ENCODE measurements at places on chromosomes 6 and 20.

GRCh38 chr6:161191671-161192070 is 82.2 kb downstream of the AGPAT4 start:
- DNase-seq, result no peak

DNA sequence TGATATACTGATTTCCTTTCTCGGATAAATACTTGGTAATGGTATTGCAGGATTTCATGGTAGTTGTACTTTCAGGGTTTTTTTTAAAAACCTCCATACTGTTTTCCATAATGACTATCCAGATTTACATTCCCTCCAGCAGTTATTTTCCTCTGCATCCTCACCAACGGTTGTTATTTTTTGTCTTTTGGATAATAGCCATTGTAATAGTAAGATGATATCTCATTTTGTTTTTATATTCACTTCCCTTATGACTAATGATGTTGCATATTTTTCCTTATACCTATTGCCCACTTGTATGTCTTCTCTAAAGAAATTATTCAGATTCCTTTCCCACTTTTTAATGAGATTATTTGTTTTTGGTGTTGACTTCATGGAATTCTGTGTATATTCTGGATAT is 231.0 kb downstream of the MEI4 start:
- DNase-seq, result no peak

DNA sequence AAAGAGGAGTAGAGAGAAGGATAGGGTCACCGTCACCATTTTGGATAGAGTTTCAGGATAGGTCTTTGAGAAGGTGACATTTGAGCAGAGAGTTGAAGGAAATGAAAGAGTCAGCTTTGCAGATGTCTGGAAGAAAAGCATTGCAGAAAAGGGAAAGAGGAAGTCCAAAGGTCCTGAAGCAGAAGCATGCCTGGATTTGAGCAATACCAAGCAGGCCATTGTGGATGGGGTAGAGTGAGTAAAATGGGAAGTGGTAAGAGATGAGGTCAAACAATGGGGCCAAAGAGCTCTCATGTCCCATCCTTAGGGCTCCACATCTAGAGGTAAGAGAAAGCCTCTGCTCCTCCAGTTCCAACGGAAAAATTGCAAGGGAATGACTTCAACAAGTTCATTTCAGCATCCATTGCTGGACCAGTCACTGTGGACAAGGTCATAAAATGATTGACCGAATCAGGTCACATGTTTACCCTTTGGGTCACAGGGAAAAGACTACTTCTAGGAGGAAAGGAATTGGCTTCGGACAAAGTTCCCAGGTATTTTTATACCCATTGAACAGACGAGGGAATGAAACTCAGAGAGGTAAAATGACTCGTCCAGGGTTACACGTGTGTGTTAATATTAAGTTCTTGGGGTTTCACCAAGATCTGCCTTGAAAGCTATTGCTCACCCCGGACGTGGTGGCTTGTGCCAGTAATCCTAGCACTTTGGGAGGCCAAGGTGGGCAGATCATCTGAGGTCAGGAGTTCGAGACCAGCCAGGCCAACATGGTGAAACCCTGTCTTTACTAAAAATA is 6.6 kb upstream of the SAMHD1 start:
- DNase-seq, result no peak

- peak; percentile 23 for DNase-seq
Observed at GRCh38 chr20:32354592-32355416, 3.3 kb upstream of the ASXL1 start.

DNA sequence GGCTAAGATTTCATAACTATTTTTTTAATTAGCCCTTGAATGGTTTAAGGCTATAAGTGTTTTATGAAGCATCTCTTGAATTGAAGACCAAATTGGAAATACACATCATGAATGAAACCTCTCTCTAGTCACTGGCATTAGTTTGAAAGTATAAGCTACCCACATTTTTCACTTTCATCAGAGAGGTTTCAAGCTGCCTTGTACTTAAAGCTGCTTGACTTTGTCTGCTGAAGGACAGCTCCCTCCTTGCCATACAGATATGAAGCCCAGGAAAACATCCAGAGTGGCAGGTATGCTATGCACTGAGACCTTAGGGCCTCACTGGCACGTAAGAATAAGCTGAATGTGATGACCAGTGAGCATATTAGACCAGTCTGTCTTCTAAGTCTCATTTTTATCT is 62.7 kb downstream of the ELOVL2 start:
- no peak for DNase-seq

- DNase-seq, result no peak
Observed at GRCh38 chr6:153103319-153103655, 27.8 kb downstream of the RGS17 start.

Data from AG08396 (cell line).